Osteocyte (in vitro differentiated cells): ENCODE measurements at places on chromosomes 1 and 21.
A peak's percentile ranks its signal among the peaks of the same experiment; 100 is the strongest.

DNA sequence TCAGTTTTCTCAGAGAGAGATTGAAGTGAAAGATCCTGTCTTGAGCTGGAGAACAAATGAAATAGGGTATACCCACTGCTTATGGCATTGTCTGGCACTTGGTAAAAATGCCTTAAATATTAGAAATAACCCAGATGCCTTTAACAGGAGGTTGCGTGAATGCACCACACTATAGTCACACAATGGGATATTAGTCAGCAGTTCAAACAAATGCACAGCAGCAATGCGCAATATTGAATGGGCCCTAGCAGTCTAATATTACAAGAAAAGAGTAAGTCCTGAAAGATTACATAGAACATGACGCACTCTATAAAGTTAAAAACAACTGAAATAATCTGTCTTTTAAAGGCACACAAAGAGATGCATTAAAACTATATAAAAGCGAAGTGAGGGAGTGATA, 161.1 kb downstream of the EDEM3 start:
- DNase-seq = no peak
- H3K4me3 ChIP-seq = no peak overlapping the region
- no peak overlapping the region for H3K27ac ChIP-seq

DNA sequence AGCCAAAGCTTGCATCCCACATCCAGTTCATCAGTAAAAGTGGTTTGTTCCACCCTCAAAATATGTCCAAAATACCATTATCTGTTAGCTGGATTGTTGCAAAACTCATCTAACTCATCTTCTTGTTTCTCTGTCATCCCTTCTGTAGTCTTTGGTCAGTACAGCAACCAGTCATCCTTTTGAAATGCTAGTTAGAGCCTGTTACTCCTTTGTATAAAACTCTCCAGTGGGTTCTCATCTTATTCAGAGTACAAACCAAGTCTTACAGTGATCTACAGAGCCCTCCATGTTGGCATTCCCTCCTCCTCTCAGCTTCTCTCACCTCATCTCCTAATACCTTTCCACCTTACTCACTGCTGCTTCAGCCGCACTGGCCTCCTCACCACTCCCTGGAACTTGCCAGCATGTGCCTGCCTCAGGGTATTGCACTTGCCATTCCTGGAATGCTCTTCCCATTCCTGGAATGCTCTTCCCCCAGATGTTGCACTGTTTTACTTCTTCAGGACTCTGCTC, 70.6 kb downstream of the LAMC1 start:
- no peaks in the 10 kb centered on the region for H3K27me3 ChIP-seq
- H3K4me3 ChIP-seq = no peak overlapping the region
- no peak for DNase-seq
- peak overlapping the region; percentile 72 for H3K27ac ChIP-seq
- peaks cover 2% of the 10 kb centered on the region for H3K36me3 ChIP-seq

DNA sequence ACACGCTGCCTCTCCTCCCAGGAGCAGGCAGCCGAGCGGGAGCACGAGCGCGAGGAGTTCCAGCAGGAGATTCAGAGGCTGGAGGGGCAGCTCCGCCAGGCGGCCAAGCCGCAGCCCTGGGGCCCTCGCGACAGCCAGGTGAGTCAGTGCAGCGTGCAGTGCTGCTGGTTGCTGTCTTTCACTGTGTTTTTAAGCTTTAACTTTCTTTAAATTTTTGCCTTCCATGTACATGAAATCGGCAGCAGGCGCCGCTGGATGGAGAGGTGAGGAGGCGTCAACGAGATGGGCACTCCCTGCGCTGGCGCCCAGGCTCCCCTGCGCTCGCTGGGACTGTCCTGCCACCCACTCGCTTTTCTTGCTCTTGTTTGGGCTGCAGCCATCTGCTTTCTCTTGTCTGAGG, 60.7 kb upstream of the DIP2A start:
- H3K27ac ChIP-seq = no peak overlapping the region
- H3K4me3 ChIP-seq = no peak overlapping the region
- H3K4me1 ChIP-seq = peaks cover 3% of the 10 kb centered on the region
- no peaks in the 10 kb centered on the region for H3K27me3 ChIP-seq

DNA sequence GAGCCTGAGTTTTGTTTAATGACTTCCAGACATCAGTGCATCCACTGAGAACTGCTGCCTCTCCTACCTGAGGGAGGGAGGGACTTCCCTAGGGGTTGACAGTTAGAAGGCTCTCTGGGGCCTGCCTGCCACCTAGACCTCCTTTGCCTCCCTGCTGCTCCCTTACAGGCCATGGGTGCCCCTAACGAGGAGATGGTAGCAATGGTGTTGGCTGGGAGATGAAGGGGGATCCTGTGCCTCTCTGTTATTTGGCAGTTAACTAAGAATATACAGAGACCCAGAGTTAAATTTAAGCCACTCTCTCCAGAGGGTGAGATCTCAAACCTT, 66.1 kb downstream of the UBE2U start:
- no peak overlapping the region for H3K4me3 ChIP-seq
- H3K36me3 ChIP-seq = no peaks in the 10 kb centered on the region
- H3K27ac ChIP-seq = no peak overlapping the region
- peaks cover 25% of the 10 kb centered on the region for H3K27me3 ChIP-seq

DNA sequence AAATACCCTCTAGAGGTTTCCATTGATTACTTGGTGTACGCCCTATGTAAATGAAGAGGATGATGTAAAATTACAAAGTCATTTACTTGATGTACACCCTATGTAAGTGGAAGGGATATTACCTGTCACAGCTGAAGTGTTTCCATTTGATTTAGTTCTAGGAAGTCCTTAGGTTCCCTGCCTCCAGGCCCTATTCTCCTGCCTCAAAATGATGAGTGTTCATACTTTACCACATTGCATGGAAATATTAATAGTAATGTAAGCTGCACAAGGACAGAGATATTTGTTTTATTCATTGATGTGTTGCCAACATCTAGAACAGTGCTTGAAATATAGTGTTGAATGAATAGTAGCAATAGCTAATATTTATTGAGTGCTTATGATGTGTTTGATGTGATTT, 9.5 kb upstream of the AK4 start:
- DNase-seq = no peak
- H3K27ac ChIP-seq = no peak overlapping the region
- H3K36me3 ChIP-seq = no peaks in the 10 kb centered on the region
- H3K4me3 ChIP-seq = no peak overlapping the region
- H3K27me3 ChIP-seq = peaks cover 13% of the 10 kb centered on the region

GRCh38 chr1:40980453-40981121, 1.1 kb downstream of the CTPS1 start:
- H3K4me1 ChIP-seq = peaks cover 39% of the 10 kb centered on the region
- H3K27me3 ChIP-seq = no peaks in the 10 kb centered on the region
- peak overlapping the region; percentile 88 for H3K4me3 ChIP-seq
- H3K36me3 ChIP-seq = peaks cover 6% of the 10 kb centered on the region
- no peak for DNase-seq
- peak overlapping the region; percentile 74 for H3K27ac ChIP-seq

DNA sequence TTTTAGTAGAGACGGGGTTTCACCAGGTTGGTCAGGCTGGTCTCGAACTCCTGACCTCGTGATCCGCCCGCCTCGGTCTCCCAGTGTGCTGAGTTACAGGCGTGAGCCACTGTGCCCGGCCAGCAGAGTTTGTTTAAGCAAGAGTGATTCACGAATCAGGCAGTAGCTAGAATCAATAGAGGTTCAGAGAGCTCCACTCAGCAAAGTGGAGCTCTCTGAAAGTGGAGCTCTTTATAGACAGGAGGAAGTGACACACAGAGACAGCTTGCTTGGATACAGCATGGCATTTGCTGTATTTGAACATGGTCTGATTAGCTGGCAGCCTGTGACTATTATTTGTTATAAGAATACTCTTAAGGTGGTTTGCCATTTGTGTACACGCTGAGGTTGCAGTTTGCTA, 27.1 kb upstream of the CD34 start:
- no peaks in the 10 kb centered on the region for H3K36me3 ChIP-seq
- DNase-seq = no peak
- no peak overlapping the region for H3K4me3 ChIP-seq
- H3K27ac ChIP-seq = no peak overlapping the region
- H3K27me3 ChIP-seq = no peaks in the 10 kb centered on the region
- H3K4me1 ChIP-seq = peaks cover 16% of the 10 kb centered on the region

DNA sequence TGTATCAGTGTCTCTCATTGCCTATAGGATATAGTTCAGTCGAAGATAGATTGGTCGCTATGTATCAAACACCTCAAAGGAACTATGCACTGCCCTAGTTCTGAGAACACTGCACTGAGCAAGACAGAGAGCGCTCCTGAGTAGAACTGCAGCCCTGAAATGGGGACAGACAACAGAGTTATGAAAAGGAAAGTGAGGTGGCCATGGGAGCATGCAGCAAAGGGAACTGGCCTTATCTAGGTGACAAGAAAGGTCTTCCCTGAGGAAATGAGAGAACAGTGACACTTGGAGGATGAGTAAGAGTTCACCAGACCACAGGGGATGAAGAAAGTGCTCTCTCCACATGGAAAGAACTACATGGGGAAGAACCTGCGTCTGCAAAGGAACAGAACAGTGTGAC, 7.5 kb upstream of the G0S2 start:
- peaks cover 47% of the 10 kb centered on the region for H3K27me3 ChIP-seq
- H3K27ac ChIP-seq = no peak overlapping the region
- no peaks in the 10 kb centered on the region for H3K36me3 ChIP-seq
- no peaks in the 10 kb centered on the region for H3K4me1 ChIP-seq

DNA sequence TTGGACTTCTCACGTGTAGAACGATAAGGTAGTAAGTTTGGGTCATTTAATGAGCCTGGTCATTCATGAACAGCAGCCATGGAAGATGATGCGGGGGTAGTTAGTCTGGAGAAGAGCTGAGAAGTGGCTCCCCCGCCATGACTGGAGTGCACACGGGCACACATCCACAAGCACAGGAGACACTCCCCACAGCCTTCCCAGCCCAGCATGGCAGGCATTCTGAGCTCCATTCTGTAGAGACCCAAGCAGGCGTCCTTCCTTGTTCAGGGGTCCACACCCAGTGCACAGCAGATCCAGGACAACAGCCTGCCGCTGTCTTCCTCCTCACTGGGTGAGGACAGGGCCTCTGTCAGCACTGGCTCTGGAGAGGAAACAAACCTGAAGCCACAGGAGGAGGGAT, 57.0 kb downstream of the SCCPDH start:
- no peaks in the 10 kb centered on the region for H3K27me3 ChIP-seq
- H3K27ac ChIP-seq = peak overlapping the region; percentile 38
- H3K4me3 ChIP-seq = no peak overlapping the region
- peaks cover 33% of the 10 kb centered on the region for H3K36me3 ChIP-seq
- peak; percentile 56 for DNase-seq

DNA sequence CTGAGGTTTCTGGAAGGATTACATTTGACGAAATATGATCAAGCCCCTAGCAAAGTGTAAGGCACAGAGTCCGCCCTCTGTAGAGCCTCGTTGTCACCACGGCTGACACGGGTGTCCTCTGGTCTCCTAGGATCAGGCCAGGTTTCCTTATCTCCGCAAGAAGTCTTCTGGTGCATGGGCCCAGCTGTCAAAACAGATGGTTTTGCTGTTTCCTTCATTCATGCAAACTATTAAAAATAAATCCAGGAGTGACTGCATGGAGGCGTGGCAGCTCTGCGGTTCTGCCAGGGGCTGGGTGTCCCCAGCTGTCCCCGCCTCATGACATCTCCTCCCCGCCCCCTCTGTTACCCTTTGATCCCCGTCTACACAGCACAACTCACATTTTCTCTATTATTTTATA, 209.0 kb downstream of the DYRK1A start:
- peaks cover 1% of the 10 kb centered on the region for H3K36me3 ChIP-seq
- H3K4me1 ChIP-seq = peaks cover 4% of the 10 kb centered on the region
- H3K27me3 ChIP-seq = no peaks in the 10 kb centered on the region
- DNase-seq = no peak
- H3K4me3 ChIP-seq = no peak overlapping the region

DNA sequence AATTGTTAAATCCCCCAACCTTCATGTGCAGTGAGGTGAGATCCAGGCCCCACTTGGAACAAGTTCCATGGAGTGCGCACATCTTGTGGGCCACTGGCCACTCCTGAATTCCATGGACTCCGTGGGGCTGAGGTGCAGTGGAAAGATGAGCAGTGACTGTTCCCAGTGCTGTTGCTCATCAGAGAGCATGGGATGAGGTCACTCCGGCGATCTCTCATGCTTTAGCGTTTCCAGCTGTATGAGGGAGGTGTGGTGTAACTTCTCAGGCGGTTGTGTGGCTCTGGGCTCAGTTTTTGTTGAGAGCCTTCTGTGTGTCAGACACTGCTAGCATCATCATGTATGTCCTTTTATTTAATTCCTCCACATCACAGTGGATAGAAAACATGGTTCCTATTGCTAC, 96.2 kb downstream of the GALNT2 start:
- peaks cover 56% of the 10 kb centered on the region for H3K4me1 ChIP-seq
- H3K27me3 ChIP-seq = no peaks in the 10 kb centered on the region
- no peaks in the 10 kb centered on the region for H3K36me3 ChIP-seq
- no peak for DNase-seq

DNA sequence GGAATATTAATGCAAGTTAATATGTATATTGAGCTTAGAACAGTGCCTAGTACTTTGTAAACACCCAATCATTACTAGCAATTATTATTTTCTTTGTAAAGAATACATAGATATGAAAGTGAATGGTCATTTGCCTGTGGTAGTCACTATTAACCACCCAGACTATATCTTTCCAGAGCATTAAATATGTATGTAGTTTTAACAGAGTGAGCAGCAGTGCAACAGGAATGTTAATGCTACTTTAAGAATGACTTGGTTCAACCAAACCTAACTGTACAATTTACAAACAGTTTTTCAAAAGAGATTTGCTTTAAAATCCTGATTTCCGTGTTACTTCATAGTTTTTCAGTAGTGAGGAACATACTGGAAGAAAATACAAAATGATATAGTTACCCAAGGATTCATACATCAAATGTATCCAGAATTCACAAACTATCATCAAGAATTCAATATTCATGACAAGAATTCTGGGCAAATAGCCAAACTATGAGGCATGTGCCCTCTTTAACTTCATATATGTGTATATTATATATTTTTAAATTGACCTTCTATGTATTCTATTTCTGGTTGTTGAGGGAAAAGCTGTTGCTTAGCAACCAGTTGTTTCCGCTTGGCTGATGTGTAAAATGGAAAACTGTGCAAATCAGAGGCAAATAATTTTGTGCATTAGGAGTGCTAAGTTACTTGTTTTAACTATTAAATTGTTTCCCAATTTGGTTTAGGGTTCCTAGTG, 34.9 kb upstream of the IVNS1ABP start:
- H3K27me3 ChIP-seq = no peaks in the 10 kb centered on the region
- no peak for DNase-seq
- H3K4me1 ChIP-seq = peaks cover 37% of the 10 kb centered on the region
- no peak overlapping the region for H3K4me3 ChIP-seq
- H3K36me3 ChIP-seq = no peaks in the 10 kb centered on the region
- H3K27ac ChIP-seq = peak overlapping the region; percentile 62

DNA sequence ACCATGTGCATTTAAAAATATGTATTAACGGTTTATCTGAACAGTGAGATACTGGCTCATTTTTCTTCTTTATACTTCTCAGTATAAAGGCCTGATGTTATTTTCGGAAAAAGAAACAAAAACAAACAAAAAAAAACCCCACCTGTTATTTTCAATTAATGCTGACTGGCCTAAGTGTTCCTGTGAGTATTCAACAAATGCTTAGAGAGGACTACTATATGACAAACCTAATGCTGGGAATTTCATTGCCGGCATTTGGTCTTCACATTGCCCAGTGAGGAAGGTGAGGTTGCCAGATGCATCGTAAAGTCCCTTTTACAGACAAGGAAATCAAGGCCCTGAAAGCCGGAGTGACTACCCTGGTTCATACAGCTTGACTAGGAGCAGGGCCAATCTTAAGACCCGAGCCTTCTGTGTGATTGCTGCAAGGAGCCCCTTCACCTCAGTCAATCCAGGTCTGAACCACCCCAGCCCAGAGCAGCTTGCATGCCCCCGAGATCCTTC, 599 bp downstream of the MRPL24 start:
- peaks cover 16% of the 10 kb centered on the region for H3K36me3 ChIP-seq
- H3K4me3 ChIP-seq = peak overlapping the region; percentile 98
- H3K4me1 ChIP-seq = peaks cover 24% of the 10 kb centered on the region
- no peaks in the 10 kb centered on the region for H3K27me3 ChIP-seq
